ENCODE measurements at places on chromosomes 11 and 22. TPM values are rescaled to one million over a fixed set of nuclear protein-coding genes. Genes with fewer than 3 reads are reported as not detected.

The FRMD8 gene
- polyA plus RNA-seq: 14.1 TPM

The UBASH3B gene
- 25.0 TPM for polyA plus RNA-seq

The MS4A6A gene
- polyA plus RNA-seq: not detected

The MYOD1 gene
- not detected for polyA plus RNA-seq

The KCNJ4 gene
- polyA plus RNA-seq: not detected

DNA sequence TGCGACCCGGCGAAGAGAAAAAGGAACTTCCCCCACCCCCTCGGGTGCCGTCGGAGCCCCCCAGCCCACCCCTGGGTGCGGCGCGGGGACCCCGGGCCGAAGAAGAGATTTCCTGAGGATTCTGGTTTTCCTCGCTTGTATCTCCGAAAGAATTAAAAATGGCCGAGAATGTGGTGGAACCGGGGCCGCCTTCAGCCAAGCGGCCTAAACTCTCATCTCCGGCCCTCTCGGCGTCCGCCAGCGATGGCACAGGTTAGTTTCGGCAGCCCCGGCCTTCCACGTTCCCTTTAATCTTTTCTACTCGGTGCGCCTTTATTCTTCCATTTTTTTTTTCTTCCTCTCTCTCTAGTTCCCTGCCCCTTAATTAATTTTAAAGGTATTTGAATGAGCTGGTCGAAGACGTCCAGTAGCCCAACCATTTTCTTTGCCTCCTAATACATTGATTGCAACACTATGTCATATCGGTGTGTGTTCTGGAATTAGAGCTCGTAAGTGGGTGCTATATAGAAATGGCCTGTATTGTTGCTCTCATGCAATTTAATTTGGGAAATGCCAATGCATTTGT is 537 bp downstream of the EP300 start:
- DNase-seq: no peak

GRCh38 chr22:18035751-18036150 is 11.4 kb upstream of the MICAL3 start:
- DNase-seq: no peak

- DNase-seq: no peak
Measured at GRCh38 chr11:17864478-17864941, 129.9 kb downstream of the KCNC1 start.

DNA sequence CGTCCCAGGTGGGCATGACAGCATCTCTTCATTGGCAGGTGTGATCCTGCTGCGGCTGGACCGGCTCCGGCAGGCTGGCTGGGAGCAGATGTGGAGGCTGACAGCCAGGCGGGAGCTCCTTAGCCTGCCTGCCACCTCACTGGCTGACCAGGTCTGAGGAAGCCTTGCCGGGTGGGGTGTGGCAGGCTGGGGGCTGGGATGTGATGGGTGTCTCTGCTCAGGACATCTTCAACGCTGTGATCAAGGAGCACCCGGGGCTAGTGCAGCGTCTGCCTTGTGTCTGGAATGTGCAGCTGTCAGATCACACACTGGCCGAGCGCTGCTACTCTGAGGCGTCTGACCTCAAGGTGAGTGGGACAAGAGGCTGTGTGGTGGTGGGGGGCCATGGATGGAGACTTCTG is 3.5 kb downstream of the LARGE2 start:
- DNase-seq: no peak

DNA sequence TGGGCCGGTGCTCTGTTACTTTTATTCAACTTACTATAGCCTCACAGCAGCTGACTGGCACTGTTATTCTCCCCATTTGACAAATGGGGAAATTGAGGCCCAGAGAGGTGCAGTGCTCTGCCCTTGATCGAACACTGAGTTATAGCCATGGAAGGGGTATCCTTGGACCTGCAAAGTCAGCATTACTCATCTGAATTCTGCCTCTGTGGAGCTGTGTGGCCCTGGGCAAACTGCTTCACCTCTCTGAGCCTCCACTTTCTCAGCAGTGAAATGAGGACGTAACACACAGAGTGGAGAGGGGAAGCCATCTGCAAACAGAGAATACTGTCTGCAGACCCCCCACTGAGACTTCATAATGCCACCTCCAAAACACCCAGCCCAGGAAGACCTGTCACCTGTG is 25.3 kb downstream of the TPST2 start:
- no peak for DNase-seq

DNA sequence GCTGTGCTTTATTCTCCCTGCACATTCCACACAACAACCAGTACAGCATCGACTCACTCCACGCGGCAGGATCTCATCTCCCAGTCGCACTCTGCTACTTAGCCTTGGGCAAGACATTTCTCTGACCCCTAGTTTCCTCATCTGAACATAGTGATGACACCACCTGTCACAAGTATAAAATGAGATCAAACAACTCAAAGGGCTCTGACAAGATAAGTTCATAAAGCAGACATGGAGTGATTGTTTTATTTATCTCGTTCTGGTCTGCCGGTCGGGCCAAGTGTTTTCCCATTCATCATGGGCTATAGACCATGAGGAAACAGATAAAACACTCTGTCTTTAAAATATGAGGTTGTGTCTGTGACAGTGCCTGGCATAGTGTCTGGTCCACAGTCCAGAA is 35.0 kb downstream of the DSCAML1 start:
- no peak for DNase-seq

DNA sequence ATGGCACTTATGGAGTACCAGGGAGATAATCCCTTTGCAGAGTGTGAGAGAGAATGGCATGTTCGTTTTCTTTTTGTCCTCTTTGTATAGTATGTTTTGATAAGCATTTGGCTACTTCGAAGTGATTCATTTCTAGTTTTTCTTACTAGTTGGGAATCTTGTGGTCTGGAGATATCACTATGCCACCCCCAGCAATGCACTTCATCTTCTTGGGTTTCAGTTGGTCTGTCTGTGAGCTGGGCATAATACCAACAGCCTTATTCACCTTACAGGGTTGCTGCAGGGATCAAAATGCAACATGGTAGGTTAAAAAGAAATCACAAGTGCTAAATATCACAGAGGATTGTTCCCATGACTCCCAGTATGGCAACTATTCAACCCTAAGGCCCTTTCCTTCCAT is 387.8 kb upstream of the CADM1 start:
- no peak for DNase-seq
